ENCODE measurements at places on chromosomes 3 and 15.
A peak's percentile ranks its signal among the peaks of the same experiment; 100 is the strongest.

DNA sequence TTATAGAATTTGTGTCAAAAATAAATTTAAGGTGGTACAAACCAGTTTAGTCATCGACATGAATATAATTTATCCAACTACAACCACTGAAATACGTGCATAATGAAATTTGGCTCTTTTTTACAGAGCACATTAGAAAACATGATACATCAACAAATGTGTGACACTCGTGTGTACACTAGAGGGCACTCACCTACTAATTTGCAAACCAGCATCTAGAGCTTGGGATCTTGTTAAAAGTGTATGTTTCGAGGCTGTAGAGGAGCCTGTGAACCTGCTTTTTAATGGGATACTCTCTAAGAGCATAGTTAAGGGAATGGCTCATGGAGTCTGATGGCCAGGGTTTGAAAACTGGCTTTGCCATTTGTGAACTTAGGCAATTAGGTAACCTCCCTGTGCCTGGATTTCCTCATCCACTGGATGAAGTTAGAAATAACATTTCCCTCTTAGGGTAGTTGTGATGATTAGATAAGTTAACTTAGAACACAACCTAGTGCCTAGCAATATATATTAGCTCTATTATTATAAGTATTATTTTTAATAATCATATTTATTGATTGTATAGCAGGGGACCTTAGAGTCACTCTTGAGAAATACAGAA is 8.8 kb upstream of the CPOX start:
- DNase-seq, result no peak

DNA sequence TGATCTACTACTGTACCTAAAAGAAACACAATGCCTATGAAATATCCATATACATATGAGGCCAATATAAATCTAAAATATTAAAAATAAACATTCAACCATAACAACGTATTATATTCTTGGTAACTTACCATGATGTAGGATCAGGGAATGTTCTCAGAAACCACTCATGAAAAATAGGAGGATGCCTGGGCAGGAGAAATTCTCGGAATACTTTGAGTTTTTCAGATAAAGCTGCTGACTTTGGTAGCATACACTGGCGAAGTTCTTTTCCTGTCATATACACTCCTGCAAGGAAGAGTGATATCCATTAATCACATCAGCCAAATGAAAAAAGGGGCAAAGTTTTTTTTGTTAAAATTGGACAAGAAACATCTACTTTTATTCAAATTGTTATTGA is 11.3 kb upstream of the XRN1 start:
- no peak for DNase-seq

DNA sequence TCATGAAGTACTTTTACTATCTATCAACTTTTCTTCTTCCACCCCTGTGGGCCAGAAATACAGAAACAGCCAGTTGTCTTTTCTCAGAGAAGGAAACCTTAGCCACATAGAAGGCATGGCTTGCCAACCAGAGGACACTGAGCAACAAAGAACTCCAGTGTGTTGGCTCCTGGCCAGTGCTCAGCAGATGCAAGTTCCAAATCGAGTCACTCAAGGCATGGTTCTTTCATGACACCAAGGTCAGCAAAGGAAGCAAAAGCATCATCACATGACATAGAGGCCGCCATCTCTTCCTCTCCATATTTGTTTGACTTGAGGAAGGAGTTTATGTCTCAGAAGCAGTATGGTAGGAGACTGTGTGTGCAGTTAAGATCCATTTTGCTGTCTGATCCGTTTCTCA is 92.2 kb downstream of the MYLK start:
- peak; percentile 53 for DNase-seq

DNA sequence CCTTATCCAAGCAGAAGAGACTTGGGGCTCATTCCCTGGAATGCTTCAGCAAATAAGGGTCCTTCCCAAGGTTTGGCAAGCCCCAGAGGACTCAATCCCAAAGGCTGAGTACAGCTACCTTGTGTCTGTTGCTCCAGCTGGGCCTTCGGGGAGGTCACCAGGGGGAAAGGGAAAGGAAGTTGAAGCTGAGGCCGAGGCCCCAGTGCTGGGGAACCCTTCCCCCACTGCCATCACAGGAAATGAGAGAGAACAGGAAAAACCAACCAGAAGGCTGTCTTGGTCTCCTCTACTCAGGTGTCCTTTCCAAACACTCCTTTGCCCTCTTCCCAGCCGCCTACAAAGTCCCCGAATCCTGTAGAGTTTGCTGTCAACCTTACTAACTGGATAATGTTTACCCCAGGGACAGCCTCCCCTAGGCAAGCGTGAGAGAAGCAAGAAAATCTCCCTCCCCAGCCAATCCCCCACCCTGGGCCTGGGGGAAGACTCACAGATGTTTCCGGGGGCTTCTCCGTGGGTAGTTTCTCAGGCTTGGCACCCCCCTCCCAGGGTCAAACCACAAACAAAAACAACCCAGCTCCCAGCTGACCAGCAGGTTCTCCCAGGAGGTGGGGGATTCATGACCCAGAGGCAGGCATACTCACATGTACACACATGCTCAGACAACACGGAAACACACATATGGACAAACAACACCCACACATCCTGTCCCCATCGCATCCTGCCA is 5.5 kb downstream of the CSRNP1 start:
- no peak for DNase-seq

DNA sequence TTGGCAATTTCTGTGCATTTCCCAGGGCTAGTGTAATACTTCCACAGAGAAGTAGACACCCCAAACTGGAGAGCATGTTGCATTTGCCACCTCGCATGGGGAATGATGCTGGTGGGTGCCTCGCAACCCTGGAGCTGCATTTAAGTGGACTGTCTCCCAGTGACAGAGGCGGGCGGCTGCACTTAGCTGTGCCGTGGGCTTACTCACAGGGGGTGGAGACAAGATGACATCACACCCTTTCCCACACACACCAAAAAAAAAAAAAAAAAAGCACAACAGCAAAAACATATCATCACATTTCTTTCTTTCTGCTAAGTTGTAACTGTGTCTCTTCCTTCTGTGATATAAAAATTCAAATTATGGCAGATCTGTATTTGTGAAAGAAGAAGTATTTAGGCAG is at the start of gene ABI3BP:
Gene ABI3BP, minus strand, starts transcription at position 113 of the 400 bp plus-strand sequence. Its CDS starts 37 bp downstream, at position 76.
- DNase-seq, result peak; percentile 83

GRCh38 chr15:79919090-79919748 is 22.4 kb upstream of the MTHFS start:
- no peak for DNase-seq

DNA sequence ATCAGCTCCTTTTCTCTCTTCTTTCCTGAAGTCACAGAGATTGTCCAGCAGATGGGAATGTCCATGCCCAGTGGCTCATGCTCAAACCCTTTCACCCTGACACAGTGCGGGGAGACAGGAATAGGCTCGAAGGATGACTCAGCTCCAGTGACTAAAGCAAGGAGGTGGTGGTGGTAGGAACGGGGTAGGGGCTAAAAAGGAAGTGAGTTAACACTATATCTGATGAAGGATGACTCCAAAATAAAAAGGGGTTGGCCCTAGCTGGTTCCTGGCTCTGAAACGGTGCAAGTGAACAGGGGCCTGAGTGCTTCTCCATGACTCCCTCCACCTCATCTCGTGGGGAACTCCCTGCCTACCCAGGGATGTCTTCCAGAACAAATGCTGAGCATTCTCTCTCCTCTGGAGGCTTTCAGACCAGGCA is 167.4 kb upstream of the LPP start:
- no peak for DNase-seq

DNA sequence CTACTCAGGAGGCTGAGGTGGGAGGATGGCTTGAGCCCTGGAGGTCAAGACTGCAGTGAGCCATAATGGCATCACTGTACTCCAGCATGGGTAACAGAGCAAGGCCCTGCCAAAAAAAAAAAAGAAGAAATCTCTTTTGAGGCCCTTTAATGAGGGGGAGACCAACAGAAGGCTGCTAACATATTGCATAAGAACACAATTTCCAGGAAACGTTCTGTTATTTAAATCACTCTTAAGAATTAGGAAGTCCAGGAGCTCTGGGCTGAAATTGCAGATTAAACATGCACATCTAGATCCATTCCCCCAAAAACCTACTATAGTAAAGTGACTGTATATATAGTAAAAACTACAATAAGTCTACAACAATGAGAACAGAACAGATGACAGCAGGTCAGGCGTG is 16.1 kb upstream of the BLM start:
- no peak for DNase-seq

- no peak for DNase-seq
These were observed 799.1 kb upstream of the NECTIN3 start for GRCh38 chr3:110272525-110272924.

- peak; percentile 52 for DNase-seq
These were observed 113.9 kb downstream of the RORA start for GRCh38 chr15:61115241-61115640.

GRCh38 chr3:3305084-3305483 is 125.6 kb upstream of the CRBN start:
- no peak for DNase-seq

GRCh38 chr3:110178965-110179364 is 841.6 kb upstream of the DPPA4 start:
- no peak for DNase-seq

DNA sequence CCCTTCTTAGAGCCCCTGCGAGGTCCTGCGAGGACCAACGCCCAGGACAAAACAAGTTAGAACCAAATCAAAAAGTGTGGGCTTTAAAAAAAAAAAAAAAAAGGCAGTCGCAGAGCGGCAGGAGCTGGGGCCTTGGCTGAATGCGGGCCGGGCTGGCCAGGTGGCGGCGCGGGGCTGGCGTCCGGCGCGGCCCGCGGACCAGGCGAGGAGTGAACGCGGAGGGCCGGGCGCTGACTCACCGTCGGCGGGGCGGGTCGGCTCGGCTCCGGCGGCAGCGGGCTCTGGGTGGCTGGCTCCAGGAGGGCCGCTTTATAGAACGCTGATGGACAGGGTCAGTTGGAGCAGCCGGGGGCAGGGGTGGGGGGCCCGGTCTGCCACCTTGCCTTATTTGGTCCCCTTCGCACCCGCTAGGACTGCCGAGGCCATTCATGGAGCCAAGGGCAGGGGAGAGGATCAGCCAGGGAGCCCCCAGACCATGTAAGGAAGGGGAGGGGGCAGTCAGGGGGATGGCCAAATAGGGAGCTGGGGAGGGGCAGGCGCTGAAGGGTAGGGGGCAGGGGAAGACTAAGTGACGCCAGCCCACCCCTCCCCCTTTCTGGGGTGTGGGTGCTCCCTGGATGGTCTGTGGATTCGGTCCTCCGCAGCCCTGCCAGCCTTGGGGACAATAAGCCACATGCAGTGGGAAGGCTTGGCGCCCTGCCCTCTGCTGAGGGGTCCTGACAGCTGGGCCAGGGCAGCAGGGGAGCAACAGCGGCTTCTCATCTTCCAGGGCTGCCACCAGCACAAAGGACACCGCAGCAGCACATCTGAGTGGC is at the start of gene ACTC1:
Gene ACTC1, minus strand, starts transcription at position 283 of the 815 bp plus-strand sequence. CDS start 741 bp downstream, outside the sequence.
- peak; percentile 70 for DNase-seq

DNA sequence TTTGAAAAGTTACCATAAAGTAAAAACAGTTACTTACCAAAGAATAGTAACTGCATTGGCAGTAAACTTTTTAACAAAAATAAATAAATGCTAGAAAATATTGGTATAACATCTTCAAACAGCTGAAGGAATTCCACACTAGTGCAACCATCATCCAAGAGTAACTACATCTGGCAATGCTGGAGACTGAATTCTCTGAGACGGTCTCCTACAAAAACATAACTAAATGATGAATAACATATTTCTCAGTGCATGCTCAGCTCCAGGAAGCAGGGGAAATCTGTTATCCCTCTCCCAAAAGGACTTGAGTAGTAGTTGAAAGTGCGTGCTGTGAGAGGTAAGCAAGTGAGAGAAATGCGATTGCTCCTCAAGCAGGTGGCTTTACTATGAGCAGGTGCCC is 526.8 kb upstream of the CCDC54 start:
- DNase-seq, result no peak

DNA sequence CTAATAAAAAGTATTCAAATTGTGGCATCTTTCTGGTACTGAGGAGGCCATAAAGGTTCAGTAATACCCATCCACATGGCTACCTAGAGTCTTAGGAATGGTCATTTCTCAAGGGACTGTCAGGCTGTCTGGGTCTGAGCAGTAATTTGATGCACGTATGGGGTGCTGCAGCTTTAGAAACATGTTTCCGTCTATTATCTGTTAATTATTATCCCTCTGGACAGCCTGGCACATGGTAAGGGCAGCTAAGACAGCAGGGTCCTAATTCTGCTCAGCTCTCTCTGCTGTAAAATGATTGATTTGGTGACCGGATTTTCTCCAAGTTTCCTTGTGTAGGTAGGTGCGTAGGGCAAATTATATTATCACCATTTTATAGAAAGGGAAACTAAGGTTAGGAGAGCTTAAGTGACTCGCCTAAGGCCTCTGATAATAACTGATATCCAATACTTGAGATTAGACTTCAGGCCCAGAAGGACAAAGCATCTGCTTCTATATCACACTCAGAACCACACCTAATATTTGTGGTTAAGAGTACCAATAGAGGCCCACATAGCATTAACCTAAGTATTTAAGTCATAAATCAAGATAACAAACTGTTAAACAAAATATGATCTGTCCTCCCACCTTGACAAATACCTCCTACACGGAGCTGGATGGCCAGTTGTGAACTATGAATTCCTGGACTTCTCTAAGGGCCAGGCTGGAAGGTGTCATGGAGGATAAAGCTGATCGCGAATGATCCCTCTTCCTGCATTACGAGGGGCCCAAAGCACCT is 2.9 kb upstream of the RAP2B start:
- DNase-seq, result no peak

GRCh38 chr15:94306700-94307650 is 75.6 kb downstream of the MCTP2 start:
- no peak for DNase-seq

- no peak for DNase-seq
These were observed 54.9 kb upstream of the NLGN1 start for GRCh38 chr3:173342679-173343078.

DNA sequence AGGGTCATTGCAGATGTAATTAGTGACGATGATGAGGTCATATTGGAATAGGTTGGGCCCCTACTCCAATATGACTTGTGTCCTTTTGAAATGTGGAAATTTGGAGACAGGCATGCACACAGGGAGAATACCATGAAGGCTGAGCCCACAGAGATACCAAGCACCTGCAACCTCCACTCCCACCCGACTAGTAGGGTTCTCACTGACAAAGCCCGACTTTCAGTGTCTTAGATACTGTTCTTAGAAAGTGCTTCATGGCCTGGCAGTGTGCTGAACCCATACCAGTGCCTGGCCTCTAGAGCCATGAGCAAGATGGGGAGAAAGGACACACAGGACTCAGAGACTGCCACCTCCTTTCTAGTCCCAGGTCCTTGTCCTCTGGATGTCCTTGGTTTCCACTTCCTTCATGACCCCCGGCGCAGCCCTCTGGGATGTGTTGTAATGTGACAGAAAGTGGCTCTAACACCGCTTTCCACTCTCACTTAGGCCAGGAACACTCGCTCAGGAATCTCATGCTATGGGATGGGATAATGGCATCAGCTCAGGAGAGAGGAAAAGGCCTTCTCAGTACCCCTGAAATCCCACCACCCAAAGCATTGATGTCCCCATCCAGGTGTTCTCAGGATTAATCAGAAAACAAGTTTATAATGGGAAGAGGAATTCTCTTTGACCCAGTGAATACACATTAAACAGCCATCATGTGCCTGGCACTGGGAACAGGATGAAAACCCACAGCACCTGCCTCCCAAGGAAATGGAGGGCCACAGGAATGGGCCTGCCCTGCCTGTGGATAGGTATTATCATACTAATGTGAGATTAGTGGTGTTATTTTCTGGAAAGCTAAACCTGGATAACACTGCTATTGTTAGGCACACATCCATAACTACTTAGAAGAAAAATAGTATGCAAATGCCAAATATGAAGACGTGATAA is 59.9 kb downstream of the RPL39L start:
- no peak for DNase-seq

All from left hindlimb (tissue), 1 donor.